Placental pericyte (primary cell): ENCODE measurements at places on chromosomes 6 and 20. TPM values are rescaled to one million over a fixed set of nuclear protein-coding genes. Genes with fewer than 3 reads are reported as not detected.

The C20orf204 gene
- 0.88 and 1.4 TPM in 2 replicates for total RNA-seq

The TASP1 gene
- total RNA-seq: 7.2 and 7.6 TPM in 2 replicates

The MEP1A gene
- total RNA-seq: not detected in 2 replicates

The COL9A3 gene
- 0.43 TPM in 1 of 2 replicates, not detected in the other for total RNA-seq

The ENPP5 gene
- 0.14 TPM in 1 of 2 replicates, not detected in the other for total RNA-seq

The COL10A1 gene
- 106 TPM in 1 of 2 replicates, not detected in the other for total RNA-seq

The GNMT gene
- total RNA-seq: 0.22 TPM in 1 of 2 replicates, not detected in the other

The FNDC1 gene
- total RNA-seq: under 0.01 TPM in 2 replicates

The GNAS-AS1 gene
- total RNA-seq: 0.44 and 1.0 TPM in 2 replicates

The KHDC1 gene
- 3.3 and 4.4 TPM in 2 replicates for total RNA-seq

The GSTA2 gene
- not detected in 2 replicates for total RNA-seq

The PRSS16 gene
- not detected in 2 replicates for total RNA-seq

The MC3R gene
- not detected in 2 replicates for total RNA-seq

The BCLAF1 gene
- 111 and 147 TPM in 2 replicates for total RNA-seq

The MUC21 gene
- not detected in 2 replicates for total RNA-seq

The ZNF512B gene
- 10.9 and 16.0 TPM in 2 replicates for total RNA-seq

The CDKN1A gene
- total RNA-seq: 486 and 659 TPM in 2 replicates

The MICAL1 gene
- 37.4 and 85.2 TPM in 2 replicates for total RNA-seq

The PGC gene
- not detected in 2 replicates for total RNA-seq

The WFDC5 gene
- total RNA-seq: not detected in 2 replicates

The BCAS4 gene
- total RNA-seq: 7.0 and 17.5 TPM in 2 replicates

The BTNL2 gene
- total RNA-seq: not detected in 2 replicates

The CDSN gene
- total RNA-seq: 0.14 TPM in 1 of 2 replicates, not detected in the other

The GLP1R gene
- total RNA-seq: not detected in 2 replicates

The DEFB132 gene
- total RNA-seq: not detected in 2 replicates

The FOXQ1 gene
- 5.0 and 5.5 TPM in 2 replicates for total RNA-seq

The TTK gene
- 1.5 and 54.8 TPM in 2 replicates for total RNA-seq
